ENCODE measurements at places on chromosomes 3 and 15. TPM values are rescaled to one million over a fixed set of nuclear protein-coding genes. Genes with fewer than 3 reads are reported as not detected.
A peak's percentile ranks its signal among the peaks of the same experiment; 100 is the strongest.

- DNase-seq = no peak
These were observed 34.5 kb upstream of the INSYN1 start for GRCh38 chr15:73787621-73788020.

The NPAP1 gene
- total RNA-seq = not detected

DNA sequence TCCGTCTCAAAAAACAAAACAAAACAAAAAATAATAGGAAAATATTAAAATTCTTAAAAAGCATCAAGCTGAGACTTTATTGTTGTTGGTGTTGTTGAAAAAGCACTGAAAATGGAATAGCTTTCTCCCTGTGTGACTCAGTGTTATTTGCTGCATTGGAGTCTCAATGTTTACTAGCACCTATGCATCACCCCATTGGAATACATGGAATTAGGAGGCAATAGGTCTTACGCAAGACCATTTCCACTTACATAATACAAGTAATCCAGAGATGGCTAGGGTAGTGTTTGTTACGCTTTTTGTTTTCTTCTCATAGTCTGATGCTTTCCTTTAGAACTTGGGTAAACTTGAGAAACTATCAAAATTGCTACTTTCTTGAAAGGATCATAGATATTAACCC, 15.2 kb downstream of the GXYLT2 start:
- DNase-seq = peak; percentile 73

The A4GNT gene
- total RNA-seq = not detected

The GABRR3 gene
- total RNA-seq = 0.31 TPM

DNA sequence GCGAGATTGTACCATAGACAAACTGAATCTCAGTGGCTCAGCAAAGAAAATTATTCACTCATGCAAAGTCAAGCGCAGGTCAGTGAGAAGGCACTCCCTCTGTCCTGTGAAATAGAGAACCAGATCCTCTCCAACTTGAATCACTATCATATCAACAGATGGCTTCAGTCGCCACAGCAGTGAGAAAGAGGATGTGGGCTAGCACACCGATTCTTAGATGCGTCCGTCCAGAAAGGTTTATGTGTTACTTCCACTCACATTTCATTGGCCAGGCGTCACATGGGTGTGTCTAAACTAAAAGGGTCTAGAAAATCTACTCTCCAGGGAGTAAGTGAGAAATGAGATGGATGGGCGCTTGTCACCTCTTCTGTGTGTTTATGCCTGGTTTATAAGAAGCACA, 141.6 kb upstream of the KBTBD8 start:
- DNase-seq = no peak

The BCL2A1 gene
- 0.31 TPM for total RNA-seq

The DAZL gene
- not detected for total RNA-seq

The SI gene
- total RNA-seq = not detected
